CD8-positive, alpha-beta T cell (primary cell): ENCODE measurements at places on chromosomes 2 and 18.

GRCh38 chr2:118059919-118060478 lies 28.3 kb upstream of the INSIG2 start:
- no peak for DNase-seq

- no peak for DNase-seq
Measured at GRCh38 chr2:185050804-185051203, 452.5 kb downstream of the ZNF804A start.

DNA sequence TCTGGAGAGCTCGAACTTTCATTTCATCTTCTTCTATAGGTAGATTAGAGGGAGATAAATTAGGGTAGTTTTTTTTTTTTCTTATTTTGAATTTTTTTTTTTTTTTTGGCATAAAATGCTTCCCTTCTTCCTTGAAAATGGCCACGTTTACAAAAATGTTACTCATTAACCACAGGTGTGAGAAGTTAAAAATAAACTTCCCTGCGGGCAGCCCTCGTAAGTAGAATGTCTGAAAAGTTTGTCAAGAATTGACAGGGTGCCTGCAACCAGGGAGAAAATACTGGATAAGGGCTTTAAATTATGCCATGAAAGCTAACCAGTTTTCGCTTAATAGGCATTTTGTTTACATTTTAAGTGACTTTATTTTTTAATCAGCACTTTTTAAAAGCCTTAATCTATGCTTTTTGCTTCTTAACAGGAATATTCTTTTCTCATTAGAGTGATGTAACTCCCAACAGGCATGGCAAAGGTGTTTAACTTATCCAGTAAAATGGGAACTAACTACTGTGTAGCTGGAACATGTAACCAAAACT lies 4.2 kb upstream of the FN1 start:
- no peak for DNase-seq

GRCh38 chr18:21805771-21806366 lies 65.3 kb downstream of the MIB1 start:
- DNase-seq, result no peak
